ENCODE measurements at places on chromosomes 16 and 17.

GRCh38 chr17:35892091-35893035, 12.2 kb upstream of the CCL5 start:
- peak; percentile 21 for DNase-seq

DNA sequence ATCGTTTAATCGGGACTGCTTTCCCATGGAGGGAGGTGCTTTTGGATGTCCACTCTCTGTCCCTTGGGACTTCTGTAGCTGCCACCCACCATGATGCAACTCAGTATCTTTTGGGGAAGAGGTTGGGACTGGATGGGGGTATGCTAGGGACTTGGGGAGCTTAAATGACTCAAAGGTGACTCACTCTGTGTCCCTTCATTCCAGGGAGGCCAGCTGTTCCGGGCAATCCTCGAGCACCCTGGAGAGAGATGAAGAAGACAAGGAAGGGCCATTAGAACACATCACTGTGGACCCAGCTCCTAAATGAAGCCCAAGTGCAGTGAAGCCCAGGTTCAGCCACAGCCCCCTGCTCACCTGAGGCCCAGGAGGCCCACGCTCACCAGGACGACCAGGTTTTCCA, 4.6 kb downstream of the COL1A1 start:
- no peak for DNase-seq

DNA sequence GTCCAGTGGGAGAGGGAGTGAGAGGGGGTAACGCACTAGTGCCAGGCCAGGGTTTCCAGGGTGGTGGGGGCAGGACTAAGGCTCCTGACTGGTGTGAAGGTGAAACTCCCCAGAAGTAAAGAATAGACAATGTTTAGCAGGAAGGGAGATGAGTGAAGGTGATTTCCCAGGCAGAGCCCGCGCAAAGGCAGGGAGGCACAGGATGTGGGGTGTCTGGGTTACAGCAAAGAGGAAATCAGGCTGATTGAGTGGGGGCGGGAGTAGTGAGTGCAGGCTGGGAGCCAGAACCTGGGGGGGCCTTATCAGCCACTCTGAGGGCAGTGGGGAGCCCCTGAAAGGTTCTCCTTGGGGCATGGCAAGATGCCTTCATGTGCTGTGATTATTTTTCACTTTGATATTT, 167.5 kb downstream of the UTP18 start:
- DNase-seq, result peak; percentile 33

GRCh38 chr17:35949401-35949800, 5.9 kb upstream of the LYZL6 start:
- DNase-seq, result no peak

GRCh38 chr16:48507391-48507790, 102.6 kb downstream of the N4BP1 start:
- DNase-seq, result no peak

GRCh38 chr16:58518083-58518979, 3.0 kb downstream of the SETD6 start:
- no peak for DNase-seq
